Midbrain (tissue), 1 donor: ENCODE measurements at places on chromosomes 7 and 10.
A peak's percentile ranks its signal among the peaks of the same experiment; 100 is the strongest.

GRCh38 chr7:85620936-85621685 is 434.3 kb upstream of the SEMA3D start:
- no peak for DNase-seq

- peak; percentile 65 for DNase-seq
Observed at GRCh38 chr10:120423431-120424197, 33.4 kb upstream of the PLPP4 start.

DNA sequence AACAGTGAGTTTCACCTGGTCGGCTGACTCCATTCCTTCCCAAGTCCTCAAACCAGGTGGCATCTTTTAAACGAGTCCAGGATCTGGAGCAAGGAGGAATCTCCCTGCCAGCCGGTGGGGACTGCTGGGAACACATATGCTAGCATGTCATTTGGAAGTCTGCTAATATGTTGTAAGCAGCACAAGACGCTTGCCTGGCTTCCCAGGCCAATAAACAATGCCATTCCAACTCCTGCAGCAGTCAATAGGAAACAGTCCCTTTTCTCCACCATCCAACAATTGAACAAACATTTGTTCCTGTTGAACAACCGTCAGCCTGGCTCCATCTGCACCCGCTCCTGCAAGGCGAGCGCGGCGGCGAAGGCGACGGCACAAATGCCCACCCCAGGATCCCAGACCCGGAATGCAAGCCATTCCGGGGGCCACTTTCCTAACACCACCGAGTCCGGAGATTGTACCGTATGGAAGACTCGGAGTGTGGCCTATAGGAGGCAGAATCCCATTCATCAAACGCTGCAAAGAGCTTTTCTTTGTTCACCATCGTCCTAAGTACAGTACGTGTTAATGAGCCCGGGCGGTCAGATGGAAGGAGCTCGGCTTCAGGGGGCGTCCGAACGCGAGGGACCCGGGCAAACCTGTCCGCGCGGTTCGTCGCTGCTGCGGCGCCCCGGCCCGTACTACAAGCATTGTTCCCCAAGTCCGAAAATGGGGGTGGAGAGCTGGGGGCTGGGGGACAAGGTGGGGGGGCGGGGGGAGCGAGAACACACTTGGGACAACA is 1.6 kb downstream of the FAM53B start:
- DNase-seq, result no peak

DNA sequence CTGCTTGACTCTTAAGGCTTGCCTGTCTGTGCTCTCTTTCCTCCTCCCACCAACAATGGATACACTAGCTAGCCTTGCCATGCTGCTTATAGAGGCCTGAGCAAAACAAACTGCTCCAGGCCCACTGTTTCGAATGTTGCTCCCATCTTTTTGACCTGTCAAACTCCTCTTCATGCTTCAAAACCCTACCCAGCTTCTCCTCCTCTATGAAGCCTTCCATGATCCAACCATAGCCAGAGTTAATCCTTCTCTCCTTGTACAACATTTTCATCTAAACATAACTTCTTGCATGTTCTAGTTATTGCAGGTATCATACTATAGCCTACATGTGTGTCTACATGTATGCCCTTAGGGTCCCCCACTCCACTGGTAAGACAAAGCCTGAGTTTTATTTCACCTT is 426.7 kb upstream of the MGMT start:
- no peak for DNase-seq

- DNase-seq, result no peak
Observed at GRCh38 chr10:32929634-32930033, 28.4 kb downstream of the ITGB1 start.

DNA sequence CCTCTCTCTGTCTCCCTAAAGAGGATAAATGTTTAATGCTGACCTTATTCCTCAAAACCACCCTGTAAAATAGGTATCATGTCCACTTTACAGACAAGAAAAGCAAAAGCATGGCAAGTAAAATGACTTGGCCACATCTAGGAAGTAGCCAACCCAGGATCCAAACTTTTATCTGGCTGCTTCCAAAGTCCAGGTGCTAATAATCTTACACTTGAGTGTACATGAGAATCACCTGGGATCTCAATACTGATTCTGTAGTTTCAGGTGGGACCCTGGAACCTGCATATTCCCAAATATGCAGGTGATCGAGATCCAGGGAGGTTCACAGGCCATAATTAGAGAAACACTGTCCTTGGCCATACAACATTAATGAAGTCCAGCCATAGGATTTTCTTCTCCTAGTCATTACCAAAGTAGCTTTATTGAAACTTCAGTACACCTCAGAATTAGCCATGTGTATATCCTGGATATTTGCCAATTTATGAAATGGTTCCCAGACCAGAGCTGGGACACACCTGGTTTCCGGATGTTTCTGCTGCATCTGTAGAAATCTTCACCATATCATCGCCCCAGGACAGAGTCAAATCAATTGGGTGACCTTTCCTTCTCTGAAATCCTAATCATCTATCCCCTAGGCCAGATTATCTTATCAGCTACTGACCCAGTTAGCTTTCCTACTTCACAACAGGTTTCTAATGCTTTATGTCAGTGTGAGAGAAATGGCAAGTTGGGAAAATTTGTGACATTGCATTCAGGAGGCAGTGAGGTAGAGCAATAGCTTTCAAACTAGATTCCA is 119.1 kb upstream of the KMT2E start:
- no peak for DNase-seq

DNA sequence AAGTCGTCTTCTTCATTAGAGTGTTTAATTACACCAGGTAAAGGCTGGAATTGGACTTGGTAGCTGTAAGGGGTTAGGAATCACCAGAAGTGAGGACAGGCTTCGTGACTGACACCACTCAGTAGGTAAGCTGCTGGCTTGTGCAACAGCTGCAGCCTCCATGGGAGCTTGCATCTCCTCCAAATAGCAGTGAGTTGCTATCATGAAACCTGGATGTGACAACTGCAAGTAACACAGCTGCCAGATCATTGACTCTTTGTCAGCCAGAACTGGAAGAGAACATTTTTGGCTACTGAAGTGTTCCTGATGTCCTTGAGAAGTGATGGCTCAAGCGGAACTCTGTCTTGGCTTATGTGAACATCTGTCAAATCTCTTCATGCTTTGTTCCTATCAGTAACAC is 64.1 kb upstream of the MSRB2 start:
- DNase-seq, result no peak

DNA sequence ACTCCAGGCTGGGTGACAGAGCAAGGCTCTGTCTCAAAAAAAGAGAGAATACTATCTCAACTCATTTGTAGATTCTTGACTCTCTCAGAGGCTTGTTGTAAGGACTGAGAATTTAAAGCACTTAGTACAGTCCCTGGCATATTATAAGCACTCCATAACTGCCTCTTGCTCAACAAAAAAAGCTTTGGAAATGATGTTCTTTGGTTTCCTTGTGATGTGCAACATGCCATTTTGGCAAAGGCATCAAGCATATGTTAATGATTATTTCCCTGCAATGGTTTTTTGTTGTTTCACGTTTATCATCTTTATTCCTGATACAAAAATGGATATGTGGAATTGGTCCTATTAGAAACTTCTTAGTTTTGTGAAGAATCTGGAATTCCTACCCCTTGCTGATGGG is 15.7 kb downstream of the NOLC1 start:
- no peak for DNase-seq

DNA sequence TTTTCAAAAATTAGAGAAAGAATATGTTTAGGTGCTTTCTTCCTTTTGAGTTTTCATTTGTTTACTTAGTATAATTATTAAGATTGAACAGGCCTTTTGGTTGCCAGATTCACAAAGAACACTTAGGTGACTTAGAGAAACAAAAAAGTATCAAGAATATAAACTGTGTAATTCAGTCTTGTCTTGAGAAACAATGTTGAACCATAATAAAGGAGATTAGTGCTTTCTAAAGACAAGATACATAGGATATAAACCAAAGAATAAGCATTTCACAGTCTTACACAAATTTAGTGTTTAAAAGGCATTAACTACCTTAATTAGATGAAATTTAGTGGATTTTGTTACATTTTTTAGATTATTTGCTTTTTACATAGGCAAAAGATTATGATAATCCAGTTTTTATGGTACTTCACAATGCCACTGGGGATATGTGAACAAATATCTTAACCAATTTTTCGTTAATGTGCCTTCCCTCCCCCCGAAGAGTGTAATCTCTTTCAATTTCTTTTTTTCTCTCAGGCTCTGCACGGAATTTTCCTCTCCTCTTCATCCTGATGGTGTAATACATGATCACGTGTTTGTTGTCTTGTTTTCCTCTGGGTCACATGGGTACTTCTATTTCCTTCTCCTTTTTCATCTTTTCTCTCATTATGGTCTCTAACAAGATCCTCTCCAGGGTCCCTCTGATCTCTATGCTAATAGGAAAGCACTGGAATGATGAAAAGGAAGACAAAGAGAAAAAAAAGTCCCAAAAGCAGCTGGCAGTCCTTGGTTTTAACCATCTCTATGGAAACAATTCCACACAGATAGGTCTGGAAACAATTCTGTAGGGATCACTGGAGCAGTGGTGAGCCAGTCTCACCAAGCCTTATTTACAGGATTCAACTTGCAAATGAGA is 3.7 kb upstream of the HNRNPH3 start:
- peak; percentile 85 for DNase-seq

- peak; percentile 73 for DNase-seq
Observed at GRCh38 chr7:29480451-29480850, 83.2 kb upstream of the PRR15 start.

- DNase-seq, result no peak
Observed at GRCh38 chr10:4243651-4244050, 458.6 kb upstream of the KLF6 start.

DNA sequence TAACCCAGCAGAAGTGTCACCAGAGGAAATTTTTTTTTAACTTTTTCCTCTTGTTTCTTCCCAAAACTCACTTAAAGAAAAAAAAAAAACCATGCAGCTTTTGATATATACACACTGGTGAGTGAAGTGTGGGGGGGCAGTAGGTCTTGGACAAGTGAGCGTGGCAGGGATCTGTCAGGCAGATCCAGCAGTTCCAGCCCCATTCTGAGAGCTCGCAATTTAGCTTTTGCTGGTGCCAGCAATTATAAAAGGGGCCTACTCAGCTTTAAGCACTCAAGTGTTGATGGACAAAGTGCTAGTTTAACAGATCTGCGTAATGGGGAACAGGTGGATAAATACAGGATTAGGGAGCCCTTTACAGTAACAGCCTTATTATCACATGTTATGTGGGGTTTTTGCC is 619.2 kb upstream of the GALNT17 start:
- no peak for DNase-seq

GRCh38 chr10:97611473-97611872 is 21.8 kb downstream of the MORN4 start:
- DNase-seq, result no peak

- DNase-seq, result no peak
Observed at GRCh38 chr7:16728811-16729210, 24.7 kb upstream of the TSPAN13 start.

- DNase-seq, result no peak
Observed at GRCh38 chr7:85776691-85777345, 590.0 kb upstream of the SEMA3D start.

- no peak for DNase-seq
Observed at GRCh38 chr10:20247891-20248708, 431.9 kb downstream of the PLXDC2 start.
